Naive thymus-derived CD8-positive, alpha-beta T cell (primary cell): ENCODE measurements at places on chromosomes 6 and 20. TPM values are rescaled to one million over a fixed set of nuclear protein-coding genes. Genes with fewer than 3 reads are reported as not detected.

Gene TREML1
- not detected for polyA plus RNA-seq

Gene SCGN
- not detected for polyA plus RNA-seq

Gene PPP1R16B
- 15.6 TPM for polyA plus RNA-seq

Gene SLC32A1
- not detected for polyA plus RNA-seq

Gene YTHDF1
- 26.8 TPM for polyA plus RNA-seq

Gene GLP1R
- not detected for polyA plus RNA-seq

Gene HNF4A
- polyA plus RNA-seq: not detected

Gene CYP24A1
- polyA plus RNA-seq: not detected

Gene EYA2
- polyA plus RNA-seq: not detected

Gene SIRPD
- 0.22 TPM for polyA plus RNA-seq

Gene TMEM151B
- not detected for polyA plus RNA-seq

Gene TRIM15
- not detected for polyA plus RNA-seq

Gene ATP6V1G2
- 0.56 TPM for polyA plus RNA-seq

Gene BRD2
- 24.5 TPM for polyA plus RNA-seq

Gene EPB41L1
- not detected for polyA plus RNA-seq

Gene SUN5
- polyA plus RNA-seq: not detected

Gene FAM217A
- 0.08 TPM for polyA plus RNA-seq

Gene BCAS1
- not detected for polyA plus RNA-seq

Gene CDH26
- not detected for polyA plus RNA-seq

Gene CALHM5
- not detected for polyA plus RNA-seq

Gene VIP
- polyA plus RNA-seq: not detected

Gene TMEM244
- not detected for polyA plus RNA-seq

Gene PTPN1
- 31.9 TPM for polyA plus RNA-seq

Gene C6orf132
- not detected for polyA plus RNA-seq

Gene LY6G6C
- not detected for polyA plus RNA-seq

Gene ZNF165
- 1.3 TPM for polyA plus RNA-seq

Gene TRIM31
- not detected for polyA plus RNA-seq

Gene IYD
- polyA plus RNA-seq: not detected

Gene GGTLC1
- not detected for polyA plus RNA-seq

Gene SFTA2
- 0.30 TPM for polyA plus RNA-seq

Gene SYNDIG1
- polyA plus RNA-seq: not detected
